Stimulated activated CD4-positive, alpha-beta T cell treated with anti-CD3 and anti-CD28 coated beads, TNF-alpha, amount 100 ng/mL, for 1 hour (primary cell): ENCODE measurements at places on chromosomes 11 and 22.

- no peak for DNase-seq
These were observed 629.5 kb upstream of the ANO3 start for GRCh38 chr11:25702417-25702816.

DNA sequence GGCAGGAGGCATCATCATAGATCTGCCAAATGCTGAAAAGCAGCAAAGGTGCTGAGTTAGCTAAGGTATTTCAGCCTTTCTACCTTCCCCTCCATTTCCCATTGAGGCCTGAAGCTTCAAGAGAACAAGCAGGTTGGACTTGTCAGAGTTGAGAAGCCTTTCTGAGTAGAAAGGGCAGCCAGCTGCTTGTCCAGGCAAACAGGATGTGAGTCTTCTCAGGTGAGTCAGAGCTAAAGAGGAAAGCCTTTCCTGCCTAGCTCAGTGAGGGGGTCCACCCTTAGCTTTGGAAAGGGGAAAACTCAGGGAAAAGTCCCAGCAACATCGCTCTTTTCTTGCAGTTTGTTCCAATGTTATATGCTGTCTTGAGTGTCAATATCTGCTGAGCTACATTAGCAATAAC lies 13.2 kb upstream of the MPZL2 start:
- DNase-seq, result no peak

DNA sequence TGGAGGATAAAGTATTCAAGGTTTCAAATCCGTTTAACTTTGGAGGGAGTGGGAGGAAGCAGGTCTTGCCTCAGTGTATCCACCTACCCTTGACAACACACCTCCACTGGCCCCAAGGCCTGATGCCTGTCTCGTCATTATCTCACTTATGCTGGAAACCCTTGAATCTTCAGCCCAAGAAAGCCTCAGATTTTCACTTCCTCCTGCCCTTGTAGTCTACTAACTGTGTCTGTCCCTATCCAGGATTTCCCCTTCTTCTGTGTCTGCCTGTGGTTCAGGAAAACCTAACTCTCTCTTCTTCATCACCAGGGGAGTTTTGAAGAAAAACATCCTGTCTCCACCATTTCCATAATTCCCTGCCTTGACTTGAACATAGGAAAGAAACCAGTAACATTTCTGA lies 56.1 kb downstream of the SYT9 start:
- no peak for DNase-seq

DNA sequence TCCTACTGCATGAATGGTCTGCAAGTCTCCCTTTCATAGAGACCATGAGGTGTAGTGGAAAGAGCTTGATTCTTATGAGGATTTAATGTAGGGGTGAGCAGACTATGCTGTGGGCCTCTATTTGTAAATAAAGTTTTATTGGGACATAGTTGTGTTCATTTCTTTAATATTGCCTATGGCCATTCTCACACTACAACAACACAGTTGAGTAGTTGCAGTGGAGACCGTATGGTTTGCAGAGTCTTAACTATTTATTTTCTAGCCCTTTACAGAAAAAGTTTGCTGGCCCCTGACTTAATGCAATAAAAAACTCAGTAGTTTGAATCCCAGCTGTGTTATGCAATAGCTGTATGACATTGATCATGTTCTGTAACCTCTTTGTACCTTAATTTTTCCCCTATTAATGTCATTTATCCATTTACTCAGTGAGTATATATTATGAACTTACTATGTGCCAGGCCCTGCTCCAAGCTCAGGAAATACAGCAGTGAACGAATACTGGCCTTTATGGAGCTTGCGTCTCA lies 106.3 kb downstream of the ATXN10 start:
- no peak for DNase-seq

DNA sequence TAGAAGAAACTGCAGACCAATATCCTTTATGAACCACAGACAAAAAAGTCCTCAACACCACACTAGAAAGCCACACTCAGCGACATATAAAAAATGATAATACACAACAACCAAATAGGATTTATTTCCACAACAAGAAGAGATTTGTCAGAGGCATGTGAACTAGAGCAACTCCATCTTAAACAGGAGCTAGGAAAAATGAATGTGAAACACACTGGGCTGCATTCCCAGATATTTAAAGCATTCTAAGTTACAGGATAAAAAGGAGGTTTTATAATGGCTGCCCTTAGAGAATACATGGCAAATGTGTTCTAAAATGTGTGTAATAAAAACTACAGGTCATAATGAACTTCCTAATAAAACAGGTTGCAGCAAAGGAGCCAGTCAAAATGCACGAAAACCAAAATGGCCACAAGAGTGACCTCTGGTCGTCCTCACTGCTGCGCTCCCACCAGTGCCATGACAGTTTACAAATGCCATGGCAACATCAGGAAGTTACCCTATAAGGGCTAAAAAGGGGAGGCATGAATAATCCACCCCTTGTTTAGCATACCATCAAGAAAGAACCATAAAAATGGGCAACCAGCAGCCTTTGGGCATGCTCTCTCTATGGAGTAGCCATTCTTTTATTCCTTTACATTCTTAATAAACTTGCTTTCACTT lies 21.8 kb downstream of the XKR3 start:
- no peak for DNase-seq

GRCh38 chr22:34879001-34879400 lies 187.0 kb upstream of the ISX start:
- DNase-seq, result no peak

DNA sequence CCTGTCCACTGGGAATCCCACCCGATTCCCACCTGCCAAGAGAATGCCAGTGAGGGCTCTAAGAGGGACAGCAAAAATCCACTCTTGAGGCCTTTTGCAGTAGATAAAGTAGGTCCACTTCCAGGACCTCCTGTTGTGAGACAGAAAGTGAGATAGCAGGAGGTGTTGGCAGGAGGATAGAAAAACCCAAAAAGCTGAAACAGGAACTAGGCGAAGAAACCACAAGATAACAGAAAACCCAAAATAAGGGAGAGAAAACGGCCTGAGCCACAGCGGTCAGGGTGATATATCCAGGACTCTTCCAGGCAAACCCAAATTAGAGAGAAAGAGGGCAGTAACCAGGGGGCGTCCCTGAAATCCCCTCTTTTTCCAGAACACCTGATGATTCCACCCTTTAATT lies 79.7 kb upstream of the LINC01488 start:
- DNase-seq, result no peak

- DNase-seq, result no peak
These were observed 70.8 kb upstream of the NARS2 start for GRCh38 chr11:78645226-78646202.

GRCh38 chr22:33864723-33865130 lies 55.5 kb downstream of the LARGE1 start:
- no peak for DNase-seq

- DNase-seq, result no peak
These were observed 175.7 kb upstream of the CARD18 start for GRCh38 chr11:105315287-105315686.

DNA sequence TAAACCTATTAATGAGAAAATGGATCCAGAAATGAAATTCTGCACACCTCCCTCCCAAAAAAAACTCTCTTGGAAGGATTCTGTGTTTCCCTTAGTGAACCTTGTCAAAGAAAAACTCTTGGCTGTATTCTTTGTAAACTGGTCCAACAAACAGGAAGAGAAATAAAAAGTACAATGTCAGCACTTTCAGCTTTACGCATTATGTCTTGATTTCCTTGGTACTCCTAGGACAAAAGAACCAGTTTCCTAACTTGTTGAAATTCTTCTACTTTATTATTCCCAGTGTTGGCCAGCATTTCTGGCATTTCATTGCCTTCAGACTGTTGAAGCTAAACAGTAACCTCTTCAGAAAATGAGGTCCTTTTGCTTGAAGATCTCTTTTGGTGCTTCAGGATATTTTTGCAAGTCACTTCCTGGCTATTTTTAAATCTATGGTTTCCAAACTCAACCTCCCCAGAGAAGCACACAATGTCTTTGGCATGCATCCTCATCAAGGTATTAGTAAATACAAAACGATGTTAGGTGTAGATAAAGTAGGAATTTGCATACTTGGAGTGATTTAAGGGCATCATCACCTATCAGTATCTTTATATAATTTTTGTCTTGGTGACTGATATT lies 342.7 kb downstream of the AASDHPPT start:
- no peak for DNase-seq

- DNase-seq, result no peak
These were observed 57.4 kb upstream of the PARVA start for GRCh38 chr11:12319988-12320387.

DNA sequence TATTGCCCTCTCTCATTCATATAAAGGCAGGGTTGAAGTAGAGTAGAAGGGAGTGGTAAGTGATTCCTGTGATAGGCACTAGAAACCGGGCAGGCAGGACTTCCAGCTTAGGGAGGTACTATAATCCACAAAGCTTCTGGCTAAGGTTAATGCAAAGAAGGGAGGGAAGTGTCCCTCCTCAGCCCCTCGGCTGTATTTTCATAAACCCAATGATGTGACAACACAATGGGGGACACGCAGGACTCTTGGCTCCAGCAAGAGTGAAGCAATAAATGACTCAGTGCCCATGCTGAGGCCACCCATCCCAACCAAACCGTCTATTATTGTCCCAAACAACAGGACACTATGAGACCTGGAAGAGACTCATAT lies 90.7 kb downstream of the ETS1 start:
- DNase-seq, result no peak
